ENCODE measurements at places on chromosomes 6 and 20.

DNA sequence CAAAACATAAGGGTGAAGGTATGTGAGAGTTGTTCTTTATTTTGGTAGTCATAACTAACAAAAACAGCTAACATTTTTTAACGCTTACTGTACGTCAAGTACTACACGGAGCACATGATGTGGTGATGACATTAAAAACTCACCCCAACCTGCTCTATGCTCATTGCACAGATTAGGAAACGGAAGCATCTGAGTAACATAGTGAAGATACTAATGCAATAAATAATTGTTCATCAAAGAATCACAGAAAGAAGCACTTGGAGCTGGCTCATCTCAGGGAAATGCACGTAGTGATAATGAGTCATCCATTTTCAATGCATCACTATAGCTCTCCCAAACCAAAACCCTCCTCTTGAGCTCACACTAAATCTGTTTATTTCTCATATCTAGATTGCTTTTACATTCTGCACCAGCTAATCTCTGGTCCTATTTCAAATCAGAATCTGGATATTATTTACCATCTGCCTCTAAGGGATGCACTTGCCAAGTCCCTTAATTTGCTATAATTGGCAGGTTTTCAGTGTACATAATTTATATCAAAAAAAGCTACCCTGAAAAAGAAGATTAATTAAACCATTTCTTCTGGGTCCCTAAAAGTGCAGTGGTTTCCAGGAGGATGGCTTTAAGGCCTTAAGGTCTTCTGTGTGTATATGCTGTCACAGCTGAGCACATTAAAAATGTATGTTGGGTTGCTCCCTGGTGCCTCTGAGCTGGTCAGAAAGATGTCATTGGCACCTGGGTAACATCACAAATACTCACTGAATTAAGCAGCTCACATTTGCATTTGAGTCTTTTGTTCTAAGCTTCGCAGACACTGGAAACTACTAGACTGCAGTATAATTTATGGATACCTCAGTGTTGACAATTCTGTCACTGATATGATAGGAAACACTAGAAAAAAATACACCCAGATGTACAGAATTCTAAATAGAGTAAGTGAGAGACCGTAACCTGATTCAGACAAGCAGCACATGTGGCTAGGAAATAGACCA, 677.4 kb upstream of the CITED2 start:
- DNase-seq: no peak

- no peak for DNase-seq
These were observed 73.3 kb downstream of the CAP2 start for GRCh38 chr6:17466707-17467106.

- DNase-seq: no peak
These were observed 409.5 kb downstream of the ADGRB3 start for GRCh38 chr6:69044534-69044933.

GRCh38 chr20:23156170-23156841, 70.2 kb upstream of the CD93 start:
- DNase-seq: no peak

DNA sequence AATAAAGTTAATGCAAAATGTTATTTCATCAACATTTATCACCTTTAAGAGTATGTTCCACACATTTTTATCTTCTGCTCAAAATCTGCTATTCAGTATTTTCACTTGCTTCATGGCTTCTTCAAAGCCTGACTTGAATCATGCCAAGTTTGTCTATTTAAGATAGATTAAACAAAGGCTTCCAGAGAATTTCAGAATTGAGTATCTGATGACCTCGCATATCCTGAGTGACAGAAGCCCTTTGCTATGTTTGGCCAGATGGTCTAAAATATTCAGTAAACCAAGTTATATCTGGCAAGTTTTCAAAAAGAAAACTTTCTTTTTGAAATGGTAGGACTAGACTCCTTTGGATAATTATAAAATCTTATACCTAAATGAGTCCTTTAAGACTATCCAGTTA, 348.9 kb upstream of the KCNQ5 start:
- DNase-seq: no peak

GRCh38 chr6:119174879-119175817, 96.7 kb upstream of the FAM184A start:
- no peak for DNase-seq

DNA sequence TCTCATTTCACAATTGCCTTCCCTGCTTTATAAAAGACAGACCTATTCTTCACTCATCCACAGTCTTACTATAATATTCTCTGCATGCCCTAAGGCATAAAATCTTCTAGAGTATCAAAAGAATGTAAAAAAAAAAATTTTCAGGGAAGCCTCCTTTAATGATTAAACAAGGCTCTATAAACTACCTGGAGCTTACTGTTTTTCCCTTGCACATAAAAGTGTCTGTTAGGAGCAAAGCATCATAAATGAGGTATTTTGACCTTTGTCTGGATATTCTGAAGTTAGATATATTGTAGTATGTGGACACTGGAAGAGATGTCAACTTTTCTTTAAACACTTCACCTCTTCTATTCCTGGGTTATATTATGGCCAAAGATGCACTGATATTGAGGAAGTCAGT, 97.5 kb downstream of the ARHGAP18 start:
- DNase-seq: no peak

GRCh38 chr6:83429857-83430610, 817 bp downstream of the ME1 start:
- DNase-seq: peak; percentile 15

DNA sequence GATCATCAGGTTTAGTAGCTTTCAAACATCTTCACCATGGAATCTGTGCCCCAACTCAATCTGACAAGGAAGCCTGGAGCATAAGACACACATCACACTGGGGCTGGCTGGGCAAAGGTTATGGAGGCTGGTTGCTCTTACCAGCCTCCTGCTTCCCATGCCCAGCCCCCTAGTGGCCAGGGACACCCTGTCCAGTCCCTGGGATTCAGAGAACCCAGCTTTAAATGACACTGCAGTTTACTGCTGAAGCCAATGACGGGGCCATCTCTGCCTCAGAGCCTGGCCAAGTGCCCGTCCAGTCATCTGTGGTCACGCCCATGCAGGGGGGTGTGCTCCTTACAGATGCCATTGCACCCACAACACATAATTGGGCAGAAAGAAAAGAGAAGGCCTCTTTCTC, 272.9 kb downstream of the SMOC2 start:
- no peak for DNase-seq

- no peak for DNase-seq
These were observed 166.1 kb upstream of the PRDM1 start for GRCh38 chr6:105920071-105920470.

GRCh38 chr20:59173938-59174491, 10.4 kb downstream of the ZNF831 start:
- no peak for DNase-seq

GRCh38 chr6:111992851-111993250, 61.1 kb upstream of the CCN6 start:
- DNase-seq: no peak

- no peak for DNase-seq
These were observed 132.6 kb downstream of the CEBPB start for GRCh38 chr20:50323209-50323608.

DNA sequence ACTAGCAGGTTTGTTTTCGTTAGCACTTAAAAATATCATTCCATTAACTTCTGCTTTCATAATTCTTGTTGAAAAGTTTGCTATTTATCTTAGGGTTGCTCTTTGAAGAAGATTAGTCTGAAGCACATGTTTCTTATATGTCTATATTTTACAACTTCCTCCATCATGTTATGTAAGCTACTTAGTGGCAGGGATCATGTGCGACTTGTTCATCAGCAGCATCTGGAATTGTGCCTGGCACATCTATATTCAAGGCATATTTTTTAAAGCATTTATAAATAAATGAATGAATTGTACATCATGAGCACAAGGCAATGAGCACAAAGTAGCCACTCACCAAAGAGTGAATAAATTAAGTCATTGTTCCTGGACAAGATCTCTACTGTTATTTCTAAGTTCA, 187.2 kb upstream of the COL21A1 start:
- no peak for DNase-seq

- DNase-seq: no peak
These were observed 245.4 kb upstream of the ASCC3 start for GRCh38 chr6:101126501-101126900.

- DNase-seq: no peak
These were observed 16.3 kb downstream of the IRAK1BP1 start for GRCh38 chr6:78883651-78884050.

GRCh38 chr20:12535316-12535715, 473.5 kb upstream of the SPTLC3 start:
- DNase-seq: no peak

- DNase-seq: no peak
These were observed 29.9 kb downstream of the CDH26 start for GRCh38 chr20:59988141-59988540.

- no peak for DNase-seq
These were observed 65.5 kb upstream of the FYN start for GRCh38 chr6:111938710-111939109.

GRCh38 chr6:140283197-140283596, 908.7 kb upstream of the CITED2 start:
- DNase-seq: no peak

GRCh38 chr20:61724376-61724775, 341.3 kb downstream of the TAF4 start:
- DNase-seq: no peak

- DNase-seq: no peak
These were observed 248.8 kb upstream of the MAP3K7 start for GRCh38 chr6:90835596-90836212.

DNA sequence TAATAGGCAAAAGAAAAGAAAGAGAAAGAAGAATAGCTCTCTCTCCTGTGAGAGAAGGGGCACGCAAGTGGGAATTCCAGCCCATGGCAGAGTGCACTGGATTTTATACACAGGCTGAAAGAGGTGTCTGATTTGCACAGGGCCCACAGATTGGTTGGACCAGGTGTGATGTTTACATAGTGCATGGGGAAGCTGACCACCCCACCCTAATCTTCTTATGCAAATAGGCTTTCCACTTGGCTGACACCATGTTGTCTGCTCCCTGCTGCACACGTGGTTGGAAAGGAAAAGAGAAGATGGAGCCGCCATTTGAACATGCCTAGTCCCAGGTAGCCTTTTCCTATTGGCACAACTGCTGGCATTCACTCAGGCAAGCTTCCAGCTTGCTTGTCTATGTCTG, 20.2 kb downstream of the MICA start:
- no peak for DNase-seq

GRCh38 chr6:138404666-138405337, 779 bp downstream of the HEBP2 start:
- DNase-seq: no peak

DNA sequence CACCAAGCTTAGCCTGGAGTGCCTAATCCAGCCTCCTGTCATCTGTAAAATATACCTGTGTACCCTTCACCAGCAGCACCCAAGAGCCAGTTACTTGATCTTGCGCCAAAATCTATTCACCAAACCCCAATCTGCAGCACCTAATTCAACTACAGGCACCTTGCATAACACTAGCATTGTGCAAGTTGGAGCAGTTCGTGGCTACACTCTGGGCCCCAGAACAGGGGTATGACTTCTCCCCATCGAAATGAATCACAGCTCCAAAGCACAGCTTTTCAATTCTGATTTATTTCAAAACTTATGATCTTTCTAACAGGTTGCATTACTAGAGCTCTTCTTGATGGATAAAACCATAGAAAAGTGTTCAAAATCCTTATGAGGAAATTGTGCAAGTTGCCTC, 100.4 kb upstream of the TCF21 start:
- no peak for DNase-seq

DNA sequence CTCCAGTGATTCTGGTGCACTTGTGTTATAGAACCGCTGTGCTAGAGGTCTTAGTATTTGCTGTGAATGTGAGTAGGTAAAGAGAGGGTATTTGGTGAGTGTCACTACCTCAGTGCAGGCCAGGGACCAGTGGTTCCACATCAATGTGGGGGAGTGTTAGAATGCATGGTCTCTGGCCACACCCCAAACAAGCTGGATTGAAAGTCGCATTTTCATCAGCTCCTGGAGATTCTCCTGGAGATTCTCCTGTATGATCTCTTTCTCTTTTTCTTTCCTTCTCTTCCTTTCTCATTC, 26.8 kb upstream of the BCAS1 start:
- DNase-seq: no peak

DNA sequence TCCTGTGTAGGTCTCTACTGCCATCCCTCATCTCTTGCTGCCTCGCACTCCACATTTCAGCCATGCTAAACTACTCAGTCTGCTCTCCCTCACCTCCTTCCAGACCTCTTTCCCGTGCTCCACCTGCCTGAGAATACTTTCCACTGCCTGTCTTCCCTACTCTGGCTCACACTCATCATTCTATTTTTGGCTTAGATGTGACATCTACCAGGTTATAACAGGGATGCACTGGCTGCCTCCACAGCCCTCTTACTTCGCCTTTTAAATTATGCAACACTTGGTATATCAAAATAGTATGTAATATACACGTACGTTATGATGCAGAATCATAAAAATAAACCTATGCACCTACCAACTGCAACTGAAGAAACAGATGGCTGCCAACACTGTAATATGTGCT, 222.8 kb upstream of the DTNBP1 start:
- DNase-seq: no peak

DNA sequence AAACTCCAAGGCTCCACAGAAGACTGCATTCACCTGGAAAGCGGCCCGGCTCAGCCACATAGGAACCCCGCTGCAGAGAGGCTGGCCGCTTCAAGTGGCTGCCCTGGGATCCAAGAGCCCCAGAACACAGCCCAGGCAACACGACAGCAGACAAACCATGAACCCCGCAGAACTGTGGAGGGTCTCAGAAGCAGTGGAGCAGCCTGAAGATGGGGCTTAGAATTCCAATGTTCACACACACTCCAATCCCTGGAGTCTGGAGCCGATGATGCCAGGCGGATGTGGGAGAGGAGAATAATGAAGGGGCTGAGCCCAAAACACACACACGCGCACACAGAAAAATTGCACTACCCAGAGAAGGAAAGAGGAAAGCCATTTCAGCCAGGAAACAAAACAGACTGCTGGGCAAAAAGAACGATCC, 52.4 kb downstream of the NINL start:
- DNase-seq: no peak

DNA sequence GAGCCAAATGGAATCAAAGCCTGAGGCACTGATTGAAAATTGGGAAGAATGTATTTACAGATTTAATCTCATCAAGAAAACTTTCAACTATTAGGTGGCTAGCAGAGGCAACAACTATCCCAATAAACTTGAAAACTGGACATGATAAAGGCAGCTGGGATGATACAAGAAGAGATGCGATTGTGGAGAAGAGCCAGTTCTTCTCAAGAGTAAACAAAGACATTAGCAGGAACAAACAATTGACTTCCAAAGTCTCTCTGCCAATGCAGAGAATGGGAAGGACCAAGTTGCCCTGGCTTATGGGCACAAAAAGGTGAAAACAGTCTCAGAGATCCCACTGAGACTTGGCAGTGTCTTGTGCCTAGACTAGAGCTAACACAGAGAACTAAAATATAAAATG, 132.4 kb downstream of the SOBP start:
- DNase-seq: no peak

DNA sequence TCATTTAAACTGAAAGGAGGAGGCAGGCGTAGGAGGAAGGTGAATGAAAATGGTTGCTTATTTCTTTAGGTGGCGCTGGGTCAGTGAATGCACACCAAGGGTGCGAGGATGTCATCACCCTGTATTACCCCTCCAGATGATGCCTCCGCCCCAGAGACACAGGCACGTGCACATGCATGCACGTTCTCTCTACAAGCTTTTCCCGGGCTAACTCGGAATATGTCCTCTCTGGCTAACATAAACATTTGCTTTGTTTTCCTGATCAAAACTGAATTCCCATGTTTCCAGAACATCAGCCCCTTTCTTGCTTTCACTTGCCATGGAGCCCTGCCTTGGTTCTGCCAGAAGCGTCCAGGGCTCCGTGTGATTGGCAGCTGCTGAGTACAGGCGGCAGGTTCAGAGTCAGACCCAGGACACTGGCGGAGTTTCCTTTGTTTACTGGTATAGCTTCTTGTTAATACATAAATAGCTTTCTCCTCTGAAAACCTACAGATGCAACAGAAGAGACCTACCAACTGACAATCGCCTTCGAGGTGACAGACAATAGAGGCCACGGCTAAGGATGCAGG, 131.2 kb upstream of the RPS6KA2 start:
- no peak for DNase-seq

All from anterior cingulate cortex (tissue), 58 donors.